ENCODE measurements at places on chromosomes 6 and 20.

DNA sequence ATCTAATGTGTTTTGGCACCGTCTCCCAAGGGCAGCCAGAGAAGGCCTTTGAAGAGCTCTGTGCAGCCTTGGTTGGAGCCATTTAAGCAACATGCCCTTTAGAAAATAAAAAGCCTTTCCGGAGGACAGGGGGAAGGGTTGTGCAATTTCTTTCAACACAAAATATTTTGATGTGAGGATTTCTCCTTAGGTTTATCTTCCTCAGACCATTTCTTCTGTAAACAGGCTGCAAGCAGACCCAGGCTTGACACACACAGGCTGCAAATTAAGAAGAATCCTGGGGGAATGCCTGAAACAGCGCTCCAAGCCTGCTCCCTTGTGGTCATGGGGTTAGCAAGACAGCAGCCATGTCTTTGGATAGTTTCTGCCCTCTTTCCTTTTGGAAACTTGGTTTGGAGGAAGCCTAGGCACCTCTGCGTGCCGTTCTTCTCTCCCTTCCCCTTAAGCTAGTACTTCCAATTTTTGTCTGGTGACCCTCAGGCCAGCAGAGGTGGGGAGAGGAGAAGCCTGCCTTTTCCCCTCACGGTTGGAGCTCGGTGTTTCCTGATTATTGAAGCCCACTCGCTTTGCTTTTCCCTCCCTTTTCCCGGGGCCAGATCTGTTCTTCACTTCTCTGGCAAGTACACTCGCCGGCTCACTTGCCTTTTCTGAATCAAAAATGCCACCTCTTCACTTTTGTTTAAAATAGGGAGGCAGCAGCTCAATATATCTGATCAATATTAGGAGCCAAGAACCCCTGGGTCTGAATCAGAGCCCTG is 39.6 kb upstream of the NOX3 start:
- peak; percentile 10 for DNase-seq

- DNase-seq = no peak
Observed at GRCh38 chr6:7239590-7239948, 73.4 kb downstream of the SSR1 start.

GRCh38 chr20:39069976-39070375 is 107.8 kb downstream of the DHX35 start:
- no peak for DNase-seq

DNA sequence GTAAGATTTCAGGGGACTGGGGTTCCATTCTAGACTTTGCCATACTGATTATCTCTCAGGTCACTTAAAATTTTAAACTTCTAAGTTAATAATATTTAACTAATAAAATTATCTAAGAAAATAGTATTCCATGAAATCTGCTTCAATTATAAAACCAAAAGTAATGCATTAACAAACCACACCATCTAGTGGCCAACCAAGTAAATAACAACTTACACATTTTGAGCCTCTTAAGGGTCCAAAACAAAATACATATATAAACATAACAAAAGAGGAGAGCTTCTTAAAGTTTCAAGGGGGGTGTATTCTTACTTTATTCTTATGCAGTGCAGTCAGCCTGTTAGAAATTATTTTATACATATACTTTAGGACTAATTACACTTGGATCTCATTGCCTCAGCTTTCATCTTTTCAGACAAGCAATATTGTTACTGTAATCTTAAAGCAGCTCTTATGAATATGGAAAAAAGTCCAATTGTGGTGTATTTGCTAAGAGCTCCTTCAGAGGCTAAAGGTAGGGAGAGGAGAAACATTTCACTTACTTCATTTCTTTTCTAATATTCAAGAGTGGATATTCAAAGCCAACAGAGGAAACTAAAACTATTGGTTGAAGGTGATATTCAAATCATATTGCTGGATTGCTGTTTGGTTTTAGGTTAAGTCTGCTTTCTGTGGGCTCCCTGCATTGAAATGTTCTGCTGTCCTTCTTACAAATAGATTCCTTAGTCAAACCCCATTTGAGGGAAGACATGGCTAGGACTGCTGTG is 199.7 kb upstream of the SIM1 start:
- DNase-seq = peak; percentile 17

DNA sequence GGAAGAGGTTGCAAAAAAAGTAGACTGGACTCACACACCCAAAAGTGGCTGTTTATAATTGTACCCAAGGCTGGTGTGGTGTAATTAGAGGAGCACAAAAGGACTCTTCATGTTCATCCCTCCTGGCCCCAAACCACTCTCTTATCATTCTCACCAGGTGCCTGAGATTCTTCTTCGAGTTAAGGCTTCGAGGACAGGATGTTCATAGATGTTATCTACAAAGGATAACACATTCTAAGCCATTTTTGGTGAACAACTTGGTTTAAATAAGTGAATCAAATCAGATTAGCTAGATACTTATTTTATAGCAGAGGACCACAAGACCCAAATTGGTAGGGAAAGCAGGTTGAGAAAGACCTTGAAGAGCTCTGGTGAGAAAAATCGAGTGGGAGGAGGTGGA is 73.1 kb upstream of the SUPT3H start:
- DNase-seq = no peak

GRCh38 chr6:39407446-39407993 is 85.0 kb upstream of the KCNK16 start:
- no peak for DNase-seq

GRCh38 chr6:116497113-116497676 is 14.2 kb upstream of the CALHM5 start:
- no peak for DNase-seq

GRCh38 chr6:52389264-52389625 is 27.3 kb downstream of the PAQR8 start:
- no peak for DNase-seq

GRCh38 chr20:57619051-57619831 is 985 bp downstream of the ZBP1 start:
- no peak for DNase-seq

DNA sequence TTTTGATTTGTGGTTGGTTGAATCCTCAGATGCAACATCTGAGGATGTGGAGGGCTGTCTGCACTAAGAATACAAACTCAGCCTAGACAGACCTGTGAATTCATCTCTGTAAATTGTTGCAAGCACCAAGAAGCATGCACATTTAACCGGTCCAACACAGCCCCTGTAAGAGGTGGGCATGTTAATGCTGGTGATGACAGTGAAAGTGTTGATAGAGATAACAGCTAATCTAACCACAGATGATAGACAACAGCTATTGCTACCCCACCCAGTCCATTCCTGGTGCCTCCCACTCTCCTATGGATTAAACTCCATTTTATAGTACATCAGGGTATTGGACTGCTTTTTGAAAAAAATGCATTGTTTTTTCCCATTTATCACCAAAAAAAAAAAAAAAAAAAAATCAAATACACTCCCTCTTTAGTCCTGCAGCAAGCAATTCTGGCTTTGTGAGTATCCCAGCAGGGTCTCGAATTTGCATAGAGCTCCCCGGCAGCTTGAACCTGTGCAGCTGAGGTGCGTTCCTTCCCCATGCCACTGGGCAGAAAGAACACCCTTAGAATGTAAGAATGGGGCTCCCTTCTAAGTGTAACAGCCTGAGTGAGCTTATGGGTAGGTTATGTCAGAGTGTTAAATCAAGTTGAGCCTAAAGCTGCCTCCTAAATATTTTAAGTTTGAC is 270.9 kb upstream of the JARID2 start:
- DNase-seq = no peak

DNA sequence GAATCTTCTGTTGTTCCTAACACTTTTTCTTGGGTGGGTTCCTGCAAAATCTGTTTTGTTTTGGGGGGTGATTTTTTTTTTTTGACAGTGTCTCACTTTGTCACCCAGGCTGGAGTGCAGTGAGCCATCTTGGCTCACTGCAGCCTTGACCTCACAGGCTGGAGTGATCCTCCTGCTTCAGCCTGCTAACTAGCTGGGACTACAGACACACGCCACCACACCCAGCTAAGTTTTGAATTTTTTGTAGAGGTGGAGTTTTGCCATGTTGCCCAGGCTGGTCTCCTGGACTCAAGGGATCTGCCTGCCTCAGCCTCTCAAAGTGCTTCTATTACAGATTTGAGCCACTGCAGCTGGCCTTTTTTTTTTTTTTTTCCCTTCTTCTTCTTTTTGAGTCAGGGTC is 60.5 kb upstream of the SNAP91 start:
- DNase-seq = no peak

DNA sequence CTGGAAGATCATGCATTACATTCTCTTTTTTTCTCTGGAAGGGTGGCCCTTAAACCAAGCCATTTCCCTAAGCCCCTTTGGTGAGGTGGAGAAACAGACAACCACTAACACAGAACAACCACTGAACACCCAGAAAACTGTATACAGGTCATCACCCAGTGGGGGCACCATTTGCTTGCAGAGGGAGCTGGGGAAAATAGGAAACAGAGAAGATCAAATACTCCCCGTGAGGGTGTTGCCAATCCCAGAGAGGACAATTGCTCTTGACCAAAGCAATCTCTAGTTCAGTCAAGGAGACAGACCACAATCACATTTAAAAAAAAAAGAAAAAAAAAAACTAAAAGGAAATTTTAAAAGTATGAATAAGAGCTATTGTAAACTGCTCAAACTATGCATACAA is 865 bp upstream of the DAAM2 start:
- no peak for DNase-seq

DNA sequence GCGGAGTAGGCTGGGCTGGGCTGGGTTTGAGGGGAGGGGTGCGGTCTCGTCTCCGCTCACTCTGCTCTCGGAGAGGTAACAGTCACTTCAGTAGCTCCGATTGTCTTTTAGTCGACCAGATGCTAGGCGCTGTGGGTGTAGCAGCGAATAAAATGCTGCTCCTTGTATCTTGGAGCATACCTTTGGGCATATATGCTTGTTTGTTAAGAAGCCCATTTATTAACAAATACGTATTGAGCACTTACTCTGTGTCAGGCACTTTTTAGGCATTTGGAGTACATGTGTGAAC is 545 bp downstream of the ACTR5 start:
- no peak for DNase-seq

DNA sequence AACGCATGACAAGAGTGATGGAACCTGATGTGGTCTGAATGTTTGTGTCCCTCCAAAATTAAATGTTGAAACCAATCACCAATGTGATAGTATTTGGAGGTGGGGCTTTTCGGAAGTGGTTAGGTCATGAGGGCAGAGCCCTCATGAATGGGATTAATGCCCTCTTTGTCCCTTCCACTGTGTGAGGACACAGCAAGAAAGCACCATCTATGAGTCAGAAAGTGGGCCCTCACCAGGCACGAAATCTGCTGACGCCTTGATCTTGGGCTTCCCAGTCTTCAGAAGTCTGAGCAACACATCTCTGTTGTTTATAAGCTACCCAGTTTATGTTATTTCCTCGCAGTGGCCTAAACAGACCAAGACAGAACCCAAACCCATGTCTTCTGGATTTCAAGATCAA is 244.0 kb upstream of the JAG1 start:
- no peak for DNase-seq

DNA sequence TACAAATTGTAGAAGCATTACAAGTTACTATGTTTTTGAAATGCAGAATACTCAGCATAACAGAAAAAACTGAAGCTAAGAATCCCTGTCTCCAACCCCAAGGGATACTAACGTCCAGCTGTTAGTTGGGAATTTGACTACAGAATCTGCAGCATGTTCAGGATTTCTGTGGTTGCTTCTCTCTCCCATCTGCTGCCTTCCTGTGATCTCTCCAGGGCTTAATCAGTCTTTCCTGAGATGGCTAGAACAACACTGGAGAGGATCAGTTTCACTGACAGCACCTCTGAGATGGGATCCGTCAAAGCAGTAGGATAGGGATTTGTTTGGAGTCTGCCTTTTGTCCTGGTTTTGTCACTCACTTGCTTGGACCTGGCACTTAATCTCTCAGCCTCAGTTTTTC is 73.3 kb upstream of the NUP153 start:
- DNase-seq = no peak

GRCh38 chr6:117018771-117019170 is 141.7 kb downstream of the RFX6 start:
- DNase-seq = no peak

DNA sequence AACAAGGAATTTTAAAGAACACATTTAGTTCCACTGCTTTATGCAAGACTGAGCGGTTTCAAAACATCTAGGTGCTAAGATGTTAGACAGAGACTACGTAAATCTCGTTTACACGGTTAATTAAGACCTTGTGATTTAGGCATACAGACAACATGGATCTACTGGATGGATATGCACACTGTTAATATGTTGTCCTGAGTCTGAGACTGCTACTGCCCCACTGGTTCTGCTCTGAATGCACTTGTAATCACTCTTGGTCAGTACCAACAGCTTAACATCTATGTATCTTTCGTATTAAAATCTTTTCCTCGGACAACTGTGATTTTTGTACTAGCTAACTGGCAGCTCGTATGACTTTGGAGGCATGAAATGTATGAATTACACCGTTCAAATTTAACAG is 3.1 kb downstream of the MAN1A1 start:
- DNase-seq = no peak

- DNase-seq = no peak
Observed at GRCh38 chr6:50952092-50952907, 133.6 kb downstream of the TFAP2B start.

- DNase-seq = peak; percentile 85
Observed at GRCh38 chr6:35049900-35050756, 91.0 kb downstream of the TCP11 start.

Measured in NCI-H1694 treated with DMSO at 0.1 percent for 48 hours (cell line).